ENCODE measurements at places on chromosomes 11 and 22. TPM values are rescaled to one million over a fixed set of nuclear protein-coding genes. Genes with fewer than 3 reads are reported as not detected.

NLRP6 gene
- not detected for total RNA-seq

NEFH gene
- total RNA-seq: not detected

OR8D1 gene
- total RNA-seq: not detected

MYRF gene
- total RNA-seq: 1.4 TPM

CAPN1 gene
- 170 TPM for total RNA-seq

TMEM191B gene
- not detected for total RNA-seq

CARD18 gene
- not detected for total RNA-seq

OR5P2 gene
- not detected for total RNA-seq
